Purkinje cell (primary cell): ENCODE measurements at places on chromosomes 7 and 10. TPM values are rescaled to one million over a fixed set of nuclear protein-coding genes. Genes with fewer than 3 reads are reported as not detected.

GTF2IRD1 gene
- polyA plus RNA-seq, result 41.3 and 60.5 TPM in 2 replicates

HTR7 gene
- 3.1 and 3.6 TPM in 2 replicates for polyA plus RNA-seq

SPDYE2B gene
- 0.35 TPM in 1 of 2 replicates, not detected in the other for polyA plus RNA-seq

GDF10 gene
- polyA plus RNA-seq, result 17.6 and 32.1 TPM in 2 replicates
